ENCODE measurements at places on chromosomes 1 and 21.

GRCh38 chr1:111624382-111624781 is 4.8 kb downstream of the RAP1A start:
- DNase-seq: no peak

DNA sequence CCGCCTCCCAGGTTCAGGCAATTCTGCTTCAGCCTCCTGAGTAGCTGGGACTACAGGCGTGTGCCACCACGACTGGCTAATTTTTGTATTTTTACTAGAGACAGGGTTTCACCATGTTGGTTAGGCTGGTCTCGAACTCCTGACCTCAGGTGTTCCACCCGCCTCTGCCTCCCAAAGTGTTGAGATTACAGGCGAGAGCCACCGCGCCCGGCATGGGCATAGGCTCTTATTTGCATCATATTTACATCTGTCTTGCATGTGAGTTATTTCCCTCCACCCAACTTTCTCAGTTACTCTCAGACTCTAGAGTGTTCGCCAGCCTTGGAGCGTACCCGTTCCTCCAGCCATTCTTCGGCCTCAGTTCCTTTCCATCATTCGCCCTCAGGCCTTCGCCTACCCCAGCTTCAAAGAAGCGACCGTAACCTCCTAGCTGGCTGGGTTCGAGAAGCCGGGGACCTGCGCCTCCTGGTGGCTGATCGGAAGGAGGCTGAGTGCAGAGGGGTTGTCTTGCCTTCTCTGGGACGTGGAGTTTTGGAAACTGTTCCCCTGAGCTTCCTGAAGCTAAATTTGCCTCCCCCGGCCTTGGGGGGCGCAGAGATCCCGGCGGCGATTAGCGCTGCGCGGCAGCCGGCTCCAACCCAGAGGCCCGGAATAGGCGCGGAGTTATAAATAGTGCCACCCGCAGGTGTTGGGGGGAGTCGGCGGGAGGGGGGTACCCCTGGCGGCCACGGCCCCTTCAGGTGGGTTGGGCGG is 3.6 kb upstream of the ZBTB7B start:
- DNase-seq: peak; percentile 72

GRCh38 chr1:212513586-212513985 is 80.9 kb downstream of the NENF start:
- no peak for DNase-seq

DNA sequence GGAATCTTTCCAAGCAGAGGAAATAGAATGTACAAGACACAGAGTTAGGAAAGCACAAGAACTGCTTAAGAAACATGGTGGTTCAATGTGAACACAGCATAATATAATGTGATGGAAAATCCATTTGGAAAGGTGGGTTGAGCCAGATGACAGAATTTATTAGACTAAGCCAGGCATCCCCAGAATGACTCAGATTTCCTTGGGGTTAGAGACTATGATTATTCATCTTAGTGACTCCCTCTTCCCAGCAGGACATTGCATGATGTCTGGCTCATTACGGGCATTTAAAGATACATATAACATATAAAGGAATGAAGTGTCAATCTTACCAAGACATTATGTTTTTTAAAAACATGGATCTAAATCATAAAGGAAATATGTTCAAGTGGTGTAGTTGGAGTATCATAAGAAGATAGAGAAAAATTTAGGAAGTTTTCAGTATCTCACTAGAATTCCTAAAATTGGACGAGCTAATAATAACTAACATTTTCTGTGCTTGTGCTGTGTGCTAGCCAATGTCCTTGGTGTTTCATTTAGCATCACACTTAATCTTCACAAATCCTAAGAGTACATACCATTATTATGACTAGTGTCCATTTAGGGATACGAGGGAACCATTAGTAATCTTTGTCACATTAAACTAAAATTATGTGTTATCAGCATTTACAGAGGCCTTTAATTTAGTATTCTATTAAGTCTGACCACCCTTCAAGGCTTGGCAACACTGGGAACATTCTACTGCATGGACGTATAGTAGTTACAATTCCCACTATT is 41.0 kb upstream of the ST6GALNAC5 start:
- no peak for DNase-seq

- DNase-seq: no peak
Measured at GRCh38 chr1:34695580-34695979, 59.3 kb upstream of the GJB5 start.

GRCh38 chr1:109255097-109255651 is 5.8 kb downstream of the CELSR2 start:
- no peak for DNase-seq

DNA sequence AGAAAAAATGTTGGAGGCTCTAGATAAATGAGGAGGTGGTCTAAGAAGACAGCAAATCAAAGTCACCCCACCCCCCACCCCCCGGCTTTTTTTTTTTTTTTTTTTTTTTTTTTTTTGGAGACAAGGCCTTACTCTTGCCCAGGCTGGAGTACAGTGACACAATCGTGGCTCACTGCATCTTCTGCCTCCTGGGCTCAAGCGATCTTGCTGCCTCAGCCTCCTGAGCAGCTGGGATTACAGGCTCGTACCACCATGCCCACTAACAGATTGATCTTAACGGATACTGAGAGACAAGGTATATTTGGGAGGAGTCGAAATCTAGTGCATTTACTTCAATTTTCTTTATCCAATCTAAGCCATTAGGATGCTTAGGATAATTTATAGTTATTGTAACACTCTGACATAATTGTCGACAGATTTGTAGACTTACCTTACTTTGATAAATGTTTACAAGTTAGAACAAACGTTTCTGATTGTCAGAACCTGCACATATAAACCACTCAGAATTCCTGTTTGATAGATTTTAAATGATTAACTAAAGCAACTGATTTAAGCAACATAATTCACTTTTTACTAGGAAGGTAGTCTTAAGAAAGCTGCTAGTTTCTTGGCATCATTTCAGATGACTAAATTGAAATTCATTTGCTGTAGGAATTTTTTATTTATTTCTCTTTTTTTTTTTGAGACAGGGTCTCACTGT is 33.7 kb upstream of the NBL1 start:
- no peak for DNase-seq

GRCh38 chr1:46607345-46608130 is 3.5 kb upstream of the MKNK1 start:
- no peak for DNase-seq

GRCh38 chr21:39670701-39671100 is 58.0 kb downstream of the B3GALT5 start:
- no peak for DNase-seq

DNA sequence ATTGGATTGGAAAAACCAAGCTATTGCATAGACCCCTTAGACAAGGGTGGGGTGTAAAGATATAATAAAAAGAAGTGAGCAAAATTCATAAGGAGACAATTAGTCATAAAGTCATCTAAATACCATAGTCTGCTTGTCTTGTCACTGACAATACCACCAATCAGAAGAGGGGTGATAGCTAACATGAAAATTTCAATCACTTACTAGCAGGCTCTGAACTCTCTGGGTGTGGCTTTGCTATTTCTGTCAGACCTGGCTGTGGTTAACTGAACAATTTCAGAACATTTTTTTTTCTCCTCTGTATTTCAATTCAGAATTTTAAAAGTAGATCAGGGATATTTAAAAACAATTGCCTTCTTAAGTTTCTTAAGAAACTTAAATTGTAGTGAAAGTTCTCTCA is 158.5 kb upstream of the PRMT6 start:
- no peak for DNase-seq

- no peak for DNase-seq
Measured at GRCh38 chr1:9996624-9997582, at the start of gene RBP7. RBP7 (plus strand) TSS chr1:9997228; CDS start chr1:9997259, 31 bp downstream.

DNA sequence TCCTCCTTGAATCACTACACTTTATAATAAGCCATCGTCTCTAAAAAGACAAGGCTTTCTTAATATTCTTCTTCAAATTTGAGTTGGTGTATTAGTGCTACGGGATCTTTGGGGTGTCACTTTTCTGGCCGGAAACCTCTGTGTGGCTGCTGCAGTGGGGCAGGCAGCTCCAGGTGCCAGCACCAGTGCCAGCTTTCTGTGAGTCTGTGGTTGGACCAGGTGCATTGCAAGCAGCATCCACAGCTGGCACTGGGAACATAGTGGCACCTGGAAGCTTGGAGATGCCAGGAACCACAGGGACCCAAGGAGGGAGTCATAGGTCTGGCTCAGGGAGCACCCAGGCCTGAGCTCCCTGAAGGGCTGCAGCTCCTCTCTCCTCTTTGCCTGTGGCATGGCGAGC is 111.8 kb upstream of the RUNX3 start:
- DNase-seq: no peak

- DNase-seq: no peak
Measured at GRCh38 chr1:31412732-31413404, at the start of gene SERINC2. SERINC2 (plus strand) TSS chr1:31413213; CDS start chr1:31413266, 53 bp downstream.

DNA sequence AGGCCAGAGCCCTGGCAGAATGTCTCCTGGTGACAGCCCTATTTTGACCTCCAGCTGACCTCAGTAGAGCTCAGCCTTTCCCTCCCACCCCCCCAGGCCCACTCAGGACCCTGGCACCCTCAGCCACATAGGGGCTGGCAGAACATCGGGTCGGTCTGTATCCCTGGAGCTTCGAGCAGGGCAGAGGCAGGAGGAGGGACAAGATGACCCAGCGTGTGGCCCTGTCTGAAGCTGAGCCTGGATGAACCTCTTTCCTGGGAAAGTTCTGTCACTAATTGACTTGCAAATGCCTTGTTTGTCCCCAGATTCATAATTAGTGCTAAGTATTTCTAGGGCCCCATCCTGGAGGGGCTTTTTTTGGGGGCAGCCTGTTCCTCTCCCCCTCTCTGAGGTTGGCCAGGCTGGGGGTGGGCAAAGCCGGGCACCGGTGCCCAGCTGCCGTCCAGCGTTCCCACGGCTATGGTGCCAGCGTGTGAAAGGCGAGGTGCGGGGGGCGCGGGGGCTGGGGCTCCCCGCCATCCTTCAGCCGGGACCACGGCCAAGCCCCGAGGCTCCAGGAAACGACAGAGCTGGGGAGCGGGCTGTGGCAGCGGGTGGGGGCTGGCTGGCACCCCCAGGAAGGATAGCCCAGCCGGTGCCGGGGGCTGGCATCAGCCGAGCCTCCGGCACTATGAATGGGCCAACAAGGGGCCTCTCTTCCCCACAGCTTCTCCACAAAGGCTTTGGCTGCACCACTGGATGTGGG is 31.4 kb downstream of the RHBG start:
- DNase-seq: no peak

DNA sequence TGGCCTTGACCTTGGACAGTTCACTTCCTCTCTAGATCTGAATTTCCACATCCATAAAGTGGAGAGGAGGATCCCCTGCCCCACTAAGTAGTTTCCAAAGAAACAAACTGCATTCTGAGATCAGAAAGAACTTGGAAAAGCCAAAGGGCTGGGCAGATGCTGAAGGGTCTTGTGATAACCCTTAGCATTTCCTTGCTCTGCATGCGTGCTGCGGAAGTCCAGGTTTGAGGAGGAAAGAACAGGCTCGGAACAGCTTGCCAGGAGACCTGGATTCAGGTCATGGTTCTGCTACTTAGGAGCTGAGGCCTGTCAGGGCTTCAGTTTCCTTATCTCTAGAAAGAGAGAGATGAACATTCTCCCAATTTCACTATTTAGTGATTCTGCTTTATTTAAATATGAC is 27.2 kb downstream of the IGFN1 start:
- no peak for DNase-seq

- no peak for DNase-seq
Measured at GRCh38 chr21:45282283-45283034, 5.2 kb downstream of the POFUT2 start.

DNA sequence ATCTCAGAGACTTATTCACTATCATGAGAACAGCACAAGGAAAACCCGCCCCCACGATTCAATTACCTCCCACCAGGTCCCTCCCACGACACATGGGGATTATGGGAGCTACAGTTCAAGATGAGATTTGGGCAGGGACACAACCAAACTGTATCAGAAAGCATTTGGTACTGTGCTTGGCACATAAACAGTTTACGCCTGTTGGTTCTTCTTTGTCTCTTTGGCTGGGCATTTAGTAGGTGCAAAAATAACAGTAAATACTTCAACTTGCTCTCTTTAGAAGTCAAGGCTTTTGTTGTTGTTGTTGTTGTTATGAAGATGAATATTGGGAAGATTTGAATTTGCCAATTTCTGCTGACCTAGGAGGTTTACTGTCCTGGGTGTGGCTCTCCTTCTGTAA is 175.4 kb upstream of the IGSF21 start:
- DNase-seq: no peak

GRCh38 chr1:19346026-19346425 is 33.9 kb downstream of the SLC66A1 start:
- no peak for DNase-seq

GRCh38 chr1:6128276-6129081 is 51.6 kb downstream of the CHD5 start:
- no peak for DNase-seq

- no peak for DNase-seq
Measured at GRCh38 chr1:241079459-241079858, 277.5 kb downstream of the RGS7 start.

GRCh38 chr21:37932936-37933335 is 16.7 kb upstream of the KCNJ6 start:
- no peak for DNase-seq

DNA sequence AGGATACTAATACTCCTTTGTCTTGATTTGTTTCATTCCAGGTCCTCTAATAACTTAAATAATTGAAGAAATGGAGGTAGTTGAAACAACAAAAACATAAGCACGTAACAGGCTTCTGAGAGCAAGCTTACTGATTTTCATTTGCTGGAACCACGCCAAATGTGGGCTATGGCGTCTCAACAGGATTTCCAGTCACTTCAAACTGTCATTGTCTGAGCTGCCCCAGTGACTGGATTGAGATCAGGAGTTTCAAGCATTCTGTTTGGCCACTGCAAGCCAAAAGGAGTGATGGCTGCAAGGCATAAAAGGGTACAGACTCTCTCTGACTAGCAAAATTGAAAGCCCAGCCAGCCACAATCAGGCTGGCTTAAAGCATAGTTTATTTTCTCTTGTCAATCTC is 289.9 kb downstream of the DPYD start:
- DNase-seq: no peak

DNA sequence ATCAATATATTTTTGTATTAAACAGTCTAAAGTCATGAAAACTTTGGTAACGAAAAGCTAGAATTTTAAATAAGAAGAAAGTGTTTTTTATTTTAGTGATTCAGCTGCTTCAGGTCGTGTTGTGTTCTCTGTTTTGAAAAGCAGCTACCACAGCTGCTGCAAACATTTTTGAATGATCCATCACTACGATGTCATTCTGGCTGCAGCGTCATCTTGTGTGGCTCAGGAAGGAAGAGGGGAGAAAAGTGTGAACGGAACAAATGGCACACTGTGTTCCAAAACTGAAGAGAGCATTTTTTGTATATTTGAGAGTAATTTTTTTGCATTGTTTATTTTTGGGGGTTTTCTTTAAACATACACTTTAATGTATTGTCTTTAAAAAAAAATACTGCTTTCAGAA is 323.0 kb upstream of the ADGRL2 start:
- no peak for DNase-seq

DNA sequence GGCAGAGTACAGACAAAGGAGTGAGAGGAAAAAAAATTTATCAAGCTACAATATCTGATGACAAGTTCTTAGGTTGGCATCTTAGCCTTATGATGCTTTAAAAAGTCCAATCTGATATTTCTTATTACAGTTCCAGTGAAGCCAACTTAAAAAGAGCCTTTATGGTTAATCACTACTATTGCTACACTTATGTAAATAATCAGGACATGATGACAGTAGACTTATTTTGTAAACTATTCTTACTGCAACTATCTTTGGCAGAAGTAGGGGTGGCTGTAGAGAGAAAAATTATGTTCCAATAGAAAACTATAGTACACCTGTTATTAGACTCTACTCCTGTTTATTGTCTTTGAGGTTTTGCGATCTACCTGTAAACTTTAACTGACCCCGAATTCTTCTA is 25.8 kb upstream of the NUF2 start:
- no peak for DNase-seq
